Dorsolateral prefrontal cortex (tissue), 122 donors: ENCODE measurements at places on chromosomes 1 and 21.

DNA sequence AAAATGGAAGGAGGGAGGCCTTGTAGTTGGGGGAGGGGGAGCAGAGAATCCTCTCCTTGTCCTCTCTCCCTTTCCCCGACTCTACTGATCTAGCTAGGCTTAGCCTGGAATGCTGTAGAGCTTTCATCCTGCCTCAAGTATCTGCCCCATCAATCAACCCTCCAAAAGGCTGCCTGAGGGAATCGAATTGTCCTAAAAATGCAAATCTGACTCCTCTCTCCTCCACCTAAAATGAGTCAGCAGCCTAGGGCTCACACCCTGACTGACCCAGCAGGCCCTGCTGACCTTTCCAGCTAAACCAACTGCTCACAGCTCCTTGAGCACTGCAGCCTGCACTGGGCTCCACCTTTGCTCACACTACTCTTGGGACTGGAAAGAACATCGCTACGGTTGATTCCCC lies 2.8 kb downstream of the HPDL start:
- DNase-seq, result no peak

- no peak for DNase-seq
These were observed 17.0 kb downstream of the TTC39A start for GRCh38 chr1:51313268-51313852.

DNA sequence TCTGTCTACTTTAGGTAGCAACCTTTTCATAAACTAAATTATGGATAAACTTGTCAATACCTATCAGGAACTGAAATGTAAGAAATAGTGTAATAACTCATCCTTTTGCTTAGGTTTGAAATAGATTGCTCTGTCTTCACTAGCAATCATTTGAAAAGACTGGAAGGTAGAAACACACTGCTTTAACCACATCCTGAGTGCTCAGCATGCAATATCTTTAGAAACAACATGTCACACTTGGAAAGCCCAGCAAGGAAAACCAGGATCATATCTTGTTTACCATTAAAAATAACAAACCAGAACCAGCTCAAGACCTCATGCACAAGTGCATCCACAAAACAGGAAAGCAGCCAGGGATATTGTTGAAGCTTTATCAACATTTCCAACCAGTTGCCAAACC lies 3.6 kb downstream of the KCNJ6 start:
- DNase-seq, result no peak

DNA sequence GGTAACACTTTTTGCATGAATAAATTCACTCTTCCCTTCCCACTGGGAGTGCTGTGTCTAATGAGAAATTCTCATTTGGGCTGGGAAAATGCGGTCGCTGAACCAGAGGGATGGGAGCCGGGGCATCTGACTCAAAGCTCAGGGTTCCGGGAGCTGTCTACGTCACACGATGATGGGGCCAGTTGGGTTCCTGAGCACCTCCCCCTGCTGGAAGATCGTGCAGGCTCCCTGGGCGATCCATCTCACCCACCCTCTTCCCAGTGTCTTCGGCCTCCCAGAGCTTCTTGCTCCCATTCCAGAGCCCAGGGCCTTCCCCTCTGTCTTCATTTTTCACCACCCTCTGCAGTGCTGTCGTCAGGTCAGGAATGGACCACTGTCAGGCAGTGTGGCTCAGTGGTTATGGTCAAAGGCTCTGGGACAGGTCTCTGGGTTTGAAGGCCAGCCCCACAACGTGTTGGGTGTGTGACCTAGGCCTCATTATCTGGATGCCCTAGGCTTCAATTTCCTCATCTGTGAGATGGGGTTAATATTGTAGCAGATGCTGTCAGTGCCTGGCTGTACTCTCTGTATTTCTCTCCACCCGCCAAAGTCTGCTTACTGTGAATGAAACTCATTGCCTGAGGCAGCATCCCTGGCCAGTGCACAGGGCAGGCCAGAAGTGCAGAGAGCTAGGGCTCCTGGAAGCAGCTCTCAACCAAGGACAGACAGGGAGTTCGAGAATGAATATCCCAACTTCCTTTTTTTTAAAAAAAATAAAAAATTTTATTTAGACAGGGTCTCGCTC lies 31.8 kb downstream of the IGSF21 start:
- DNase-seq, result no peak

GRCh38 chr1:76766381-76766780 lies 100.9 kb upstream of the ST6GALNAC5 start:
- DNase-seq, result no peak

DNA sequence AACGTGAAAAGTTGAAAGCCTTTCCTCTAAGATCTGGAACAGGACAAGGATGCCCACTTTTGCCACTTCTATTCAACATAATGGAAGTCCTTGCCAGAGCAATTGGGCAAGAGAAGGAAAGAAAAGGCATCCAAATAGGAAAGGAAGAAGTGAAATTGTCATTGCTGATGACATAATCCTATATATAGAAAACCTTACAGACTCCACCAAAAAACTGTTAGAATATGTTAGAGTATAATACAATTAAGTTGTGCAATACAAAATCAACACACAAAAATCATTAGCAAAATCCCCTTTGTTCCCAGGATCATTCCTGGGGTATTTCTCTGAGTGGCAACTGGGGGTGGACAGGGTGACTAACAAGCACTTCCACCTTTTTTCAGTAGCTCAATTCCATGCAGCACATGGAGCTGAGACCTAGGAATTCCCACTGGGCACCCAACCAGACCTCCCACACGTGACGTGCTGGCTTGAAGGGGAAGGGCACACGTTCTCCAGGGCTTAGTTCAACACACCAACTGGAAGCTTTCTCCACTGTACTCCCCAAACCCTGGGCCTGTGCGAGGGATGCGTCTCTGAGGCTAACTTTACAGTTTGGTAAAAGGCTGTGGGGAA lies 9.6 kb downstream of the STUM start:
- DNase-seq, result no peak

DNA sequence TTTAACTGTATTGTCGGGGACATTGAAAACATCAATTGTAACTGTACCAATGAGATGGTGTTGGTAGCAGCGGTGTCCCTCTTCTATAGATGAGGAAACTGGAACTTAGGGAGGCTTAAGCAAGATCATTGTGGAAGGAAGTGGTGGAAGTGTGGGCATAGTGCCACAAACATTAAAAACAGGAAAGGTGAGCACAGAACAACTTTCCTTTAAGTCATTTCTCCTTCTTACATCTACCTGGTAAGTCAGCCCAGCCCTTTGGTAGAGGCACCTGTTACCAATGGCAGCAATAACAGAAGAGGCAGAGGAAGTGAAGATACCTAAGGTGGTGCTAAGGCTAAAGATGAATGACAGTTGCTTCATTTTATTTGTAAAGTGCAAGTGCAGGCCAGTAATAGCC lies 12.0 kb upstream of the CTSS start:
- no peak for DNase-seq

GRCh38 chr1:79283451-79283850 lies 276.9 kb upstream of the ADGRL4 start:
- no peak for DNase-seq

DNA sequence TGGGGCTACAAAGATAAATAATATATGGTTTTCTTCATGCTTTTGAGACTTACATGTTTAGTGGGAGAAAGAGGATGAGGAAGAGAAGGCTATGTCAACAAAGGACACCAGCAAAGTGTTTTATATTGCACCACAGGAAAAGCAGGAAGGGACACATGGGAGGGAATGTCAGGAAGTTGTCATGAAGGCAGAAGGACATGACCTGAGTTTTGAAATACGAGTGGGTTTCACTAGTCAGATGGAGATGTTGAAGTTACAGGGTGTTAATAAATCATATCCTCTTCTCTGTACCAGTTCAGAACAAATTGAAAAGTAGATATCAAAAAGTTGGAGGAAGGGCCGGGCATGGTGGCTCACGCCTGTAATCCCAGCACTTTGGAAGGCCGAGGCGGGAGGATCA lies 18.2 kb upstream of the AGO1 start:
- no peak for DNase-seq
